Aorta (tissue), 5 donors: ENCODE measurements at places on chromosomes 4 and X. TPM values are rescaled to one million over a fixed set of nuclear protein-coding genes. Genes with fewer than 3 reads are reported as not detected.

DNA sequence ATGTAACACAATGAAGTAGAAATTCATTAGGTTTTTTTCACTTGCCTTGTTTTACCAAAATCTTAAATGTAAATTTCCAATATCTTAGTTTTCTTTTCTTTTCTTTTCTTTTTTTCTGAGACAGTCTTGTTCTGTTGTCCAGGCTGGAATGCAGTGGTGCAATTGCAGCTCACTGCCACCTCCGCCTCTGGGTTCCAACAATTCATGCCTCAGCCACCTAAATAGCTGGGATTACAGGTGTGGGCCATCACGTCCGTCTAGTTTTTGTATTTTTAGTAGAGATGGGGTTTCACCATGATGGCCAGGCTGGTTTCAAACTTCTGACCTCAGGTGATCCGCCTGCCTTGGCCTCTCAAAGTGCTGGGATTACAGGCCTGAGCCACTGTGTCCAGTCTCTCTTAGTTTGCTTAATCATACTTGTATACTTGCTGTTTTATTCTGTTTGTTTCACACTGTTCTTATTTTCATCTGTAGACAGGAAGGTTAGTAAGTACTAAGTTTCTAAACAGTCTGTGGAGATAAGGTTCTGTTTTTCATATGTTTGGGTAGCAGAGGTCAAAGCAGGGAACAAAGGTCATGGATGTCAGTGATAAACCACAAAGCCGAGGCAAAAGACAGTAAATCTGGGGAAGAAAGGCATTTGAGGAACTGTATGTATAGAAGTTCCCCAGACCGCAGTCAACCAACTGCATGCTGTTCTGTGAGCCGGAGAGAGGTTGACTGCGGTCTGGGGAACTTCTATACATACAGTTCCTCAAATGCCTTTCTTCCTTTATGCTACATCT lies 129.1 kb downstream of the CBR4 start:
- no peak for DNase-seq
- H3K4me3 ChIP-seq, result no peak overlapping the region
- H3K36me3 ChIP-seq, result peaks cover 4% of the 10 kb centered on the region
- H3K4me1 ChIP-seq, result peaks cover 9% of the 10 kb centered on the region

MEPE gene
- total RNA-seq, result not detected

DNA sequence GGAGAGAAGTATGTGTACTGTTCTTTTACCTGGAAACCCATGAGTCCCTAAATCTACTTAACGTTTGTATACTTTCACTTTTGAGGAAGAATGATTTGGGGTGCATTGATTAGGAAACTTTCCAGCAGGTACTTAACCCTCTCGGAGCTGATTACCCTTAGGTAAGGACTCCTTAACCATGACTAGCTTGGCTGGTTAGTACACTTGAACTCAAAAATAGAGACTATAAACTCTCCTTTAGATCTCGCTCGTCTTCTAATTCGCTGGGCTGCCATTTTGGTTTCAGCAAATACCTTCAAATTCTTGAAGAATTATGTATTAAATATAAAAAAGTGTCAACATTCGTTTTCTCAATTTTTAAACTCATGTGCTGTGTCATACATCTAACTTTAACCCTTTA lies 2.0 kb downstream of the USP9X start:
- H3K27me3 ChIP-seq, result no peaks in the 10 kb centered on the region
- no peak for DNase-seq
- no peaks in the 10 kb centered on the region for H3K4me1 ChIP-seq

PRKG2 gene
- 0.23 TPM for total RNA-seq

CT47B1 gene
- total RNA-seq, result not detected

DNA sequence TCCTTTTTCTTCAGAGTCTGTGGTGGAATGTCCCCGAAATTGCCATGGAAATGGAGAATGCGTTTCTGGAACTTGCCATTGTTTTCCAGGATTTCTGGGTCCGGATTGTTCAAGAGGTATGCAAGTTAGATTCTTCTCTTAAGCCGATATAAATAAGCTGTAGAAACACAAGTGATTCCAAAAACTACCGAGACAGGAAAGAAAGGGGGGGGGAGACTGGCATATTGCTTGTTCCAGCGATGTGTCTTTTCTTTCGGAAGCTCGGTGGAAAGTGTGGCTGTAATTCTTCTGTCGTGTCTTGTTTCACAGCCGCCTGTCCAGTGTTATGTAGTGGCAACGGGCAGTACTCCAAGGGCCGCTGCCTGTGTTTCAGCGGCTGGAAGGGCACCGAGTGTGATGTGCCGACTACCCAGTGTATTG lies 236.9 kb downstream of the DCTD start:
- no peak for DNase-seq
- no peak overlapping the region for H3K27ac ChIP-seq
- peaks cover 2% of the 10 kb centered on the region for H3K4me1 ChIP-seq
- H3K4me3 ChIP-seq, result no peak overlapping the region

GRCh38 chr4:140865253-140866217 lies 109.3 kb upstream of the TBC1D9 start:
- no peak overlapping the region for H3K27ac ChIP-seq
- no peaks in the 10 kb centered on the region for H3K27me3 ChIP-seq
- H3K36me3 ChIP-seq, result peaks cover 2% of the 10 kb centered on the region
- H3K4me1 ChIP-seq, result peaks cover 2% of the 10 kb centered on the region
- no peak overlapping the region for H3K4me3 ChIP-seq

GLRA2 gene
- total RNA-seq, result not detected

DNA sequence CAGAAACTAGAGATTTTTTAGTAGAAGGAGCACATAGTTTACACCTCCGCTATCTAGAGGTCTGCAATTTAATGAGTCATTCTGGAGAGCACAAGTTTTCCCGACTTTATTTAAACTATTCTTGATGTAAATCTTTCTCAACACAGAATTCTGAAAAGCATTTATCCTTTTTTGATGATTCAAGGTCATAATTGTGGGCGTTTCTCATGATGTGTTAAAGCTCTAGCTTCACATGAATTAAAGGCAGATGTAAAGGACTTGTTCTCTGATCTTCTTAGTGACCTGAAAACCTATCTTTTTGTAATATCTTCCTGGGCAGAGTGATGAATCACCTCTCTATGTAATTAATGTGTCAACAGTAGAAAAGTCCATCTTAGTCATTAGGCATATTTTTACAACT lies 128.8 kb downstream of the COMMD8 start:
- no peak overlapping the region for H3K27ac ChIP-seq
- no peaks in the 10 kb centered on the region for H3K36me3 ChIP-seq
- no peaks in the 10 kb centered on the region for H3K4me1 ChIP-seq
- no peak overlapping the region for H3K4me3 ChIP-seq
- H3K27me3 ChIP-seq, result no peaks in the 10 kb centered on the region

DNA sequence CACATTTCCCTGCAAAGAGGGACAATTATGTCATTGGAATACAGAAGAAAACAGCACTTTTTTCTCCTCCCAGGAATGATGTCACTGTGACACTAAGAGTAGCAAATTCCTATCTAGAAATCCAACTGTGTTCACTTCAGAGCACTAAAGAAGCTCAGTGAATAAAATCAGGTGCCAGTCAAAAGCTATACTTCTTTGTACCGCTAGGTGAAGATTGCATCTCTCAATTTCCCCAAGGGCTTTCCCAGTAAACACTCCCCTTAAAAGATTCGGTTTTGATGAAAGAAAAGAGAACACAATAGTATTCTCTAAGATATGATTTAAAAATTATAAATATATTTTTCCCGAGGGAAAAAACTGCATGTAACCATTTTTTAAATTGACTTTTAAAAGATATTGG lies 104.7 kb upstream of the MID1 start:
- DNase-seq, result no peak
- H3K4me3 ChIP-seq, result no peak overlapping the region

DNA sequence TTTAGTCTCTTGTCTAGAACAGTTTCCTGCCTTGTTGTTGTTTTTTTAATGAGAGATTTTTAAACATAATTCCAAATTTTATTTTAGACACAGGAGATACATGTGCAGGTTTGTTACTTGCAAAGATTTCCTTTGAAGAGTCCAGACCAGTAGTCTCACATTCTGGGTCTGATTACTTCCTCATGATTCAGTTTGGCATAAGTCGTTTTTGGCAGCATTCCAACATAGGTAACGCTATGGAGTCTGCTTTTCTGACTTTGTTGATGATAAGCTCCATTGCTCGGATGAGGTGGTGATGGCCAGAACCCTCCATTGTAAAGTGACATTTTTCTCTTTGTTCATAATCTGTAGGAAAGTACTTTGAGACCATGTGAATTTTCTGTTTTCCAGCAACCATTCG lies 74.7 kb downstream of the CLCN4 start:
- no peaks in the 10 kb centered on the region for H3K4me1 ChIP-seq
- no peak overlapping the region for H3K4me3 ChIP-seq
- DNase-seq, result no peak
- no peaks in the 10 kb centered on the region for H3K27me3 ChIP-seq
- no peak overlapping the region for H3K27ac ChIP-seq
- no peaks in the 10 kb centered on the region for H3K36me3 ChIP-seq

- H3K4me1 ChIP-seq, result no peaks in the 10 kb centered on the region
- H3K36me3 ChIP-seq, result no peaks in the 10 kb centered on the region
- H3K27ac ChIP-seq, result no peak overlapping the region
- no peak for DNase-seq
- H3K27me3 ChIP-seq, result no peaks in the 10 kb centered on the region
Observed at GRCh38 chr4:28481565-28481964, 1620.9 kb downstream of the STIM2 start.

DNA sequence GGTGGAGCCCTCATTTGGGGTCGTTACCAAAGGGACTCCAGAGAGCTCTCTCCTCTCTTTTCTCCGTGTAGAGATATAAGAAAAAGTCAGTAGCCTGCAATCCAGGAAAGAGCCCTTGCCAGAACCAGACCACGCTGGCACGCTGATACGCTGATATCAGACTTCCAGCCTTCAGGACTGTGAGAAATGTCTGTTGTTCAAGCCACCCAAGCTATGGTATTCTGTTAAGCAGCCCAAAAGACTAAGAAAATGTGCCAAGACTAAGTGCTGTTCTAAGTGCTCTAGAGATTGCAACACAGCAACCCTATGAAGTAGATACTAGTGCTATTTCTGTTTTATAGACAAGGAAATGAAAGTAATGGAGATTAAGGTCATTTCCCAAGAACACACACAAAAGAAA lies 205.7 kb downstream of the CAMK2D start:
- peaks cover 4% of the 10 kb centered on the region for H3K4me1 ChIP-seq
- H3K27ac ChIP-seq, result peak overlapping the region; percentile 47
- H3K4me3 ChIP-seq, result no peak overlapping the region
- H3K27me3 ChIP-seq, result no peaks in the 10 kb centered on the region

- no peak overlapping the region for H3K4me3 ChIP-seq
- no peaks in the 10 kb centered on the region for H3K36me3 ChIP-seq
- no peaks in the 10 kb centered on the region for H3K27me3 ChIP-seq
- peaks cover 4% of the 10 kb centered on the region for H3K4me1 ChIP-seq
- DNase-seq, result no peak
- H3K27ac ChIP-seq, result no peak overlapping the region
Observed at GRCh38 chr4:16023776-16024408, 59.9 kb downstream of the PROM1 start.

DNA sequence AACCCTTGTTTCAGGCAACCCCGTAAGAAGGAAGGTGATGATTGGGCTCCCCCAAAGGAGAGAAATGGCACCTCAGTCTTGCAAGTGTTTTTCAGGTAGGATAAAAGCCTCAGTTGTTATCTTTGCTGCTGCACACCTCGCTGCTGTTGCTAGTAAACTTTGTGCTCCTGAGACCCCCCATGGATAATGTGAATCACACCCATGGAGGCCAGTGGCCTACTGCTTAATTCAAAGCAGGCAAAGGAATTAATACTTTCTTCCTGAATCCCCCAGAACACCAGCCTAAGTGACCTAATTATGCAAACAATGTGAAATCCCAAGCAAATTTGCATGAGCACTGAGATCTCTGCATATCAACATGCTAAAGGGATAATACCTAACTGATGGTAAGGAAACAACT lies 337.5 kb downstream of the GRIA2 start:
- H3K27ac ChIP-seq, result no peak overlapping the region
- H3K36me3 ChIP-seq, result no peaks in the 10 kb centered on the region
- no peak overlapping the region for H3K4me3 ChIP-seq
- no peak for DNase-seq
